ENCODE measurements at places on chromosomes 5 and 9.

DNA sequence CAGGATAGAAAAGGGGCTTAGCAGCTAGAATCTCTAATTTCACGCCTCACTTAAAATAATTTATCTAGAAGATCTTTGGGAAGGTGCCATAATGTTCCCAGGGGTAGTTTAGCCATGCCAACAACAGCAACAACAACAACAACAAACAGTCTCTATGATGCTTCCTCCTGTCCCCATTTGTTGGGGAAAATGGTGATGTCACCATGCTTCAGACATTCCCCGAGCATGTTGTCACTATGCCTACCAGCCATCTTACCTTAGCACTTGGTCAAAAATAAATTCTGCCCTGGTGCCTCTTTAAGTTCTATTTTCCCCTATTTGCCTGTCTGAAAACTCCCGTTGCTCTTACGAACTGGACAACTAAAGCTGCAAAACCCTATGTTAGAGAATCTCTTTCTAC is 76.6 kb downstream of the KCNN2 start:
- DNase-seq: no peak

- DNase-seq: no peak
Measured at GRCh38 chr9:8802242-8802641, 1002.7 kb upstream of the DMAC1 start.

- DNase-seq: no peak
Measured at GRCh38 chr9:92963831-92964606, 16.7 kb downstream of the FGD3 start.

GRCh38 chr5:140090251-140090650 is 23.7 kb upstream of the PURA start:
- DNase-seq: no peak

- DNase-seq: no peak
Measured at GRCh38 chr5:162189719-162190118, 122.1 kb downstream of the GABRG2 start.

- no peak for DNase-seq
Measured at GRCh38 chr9:1647776-1648175, 367.4 kb upstream of the SMARCA2 start.

GRCh38 chr9:4422495-4422894 is 67.8 kb upstream of the SLC1A1 start:
- DNase-seq: no peak

GRCh38 chr5:114822436-114822835 is 347.3 kb downstream of the TRIM36 start:
- no peak for DNase-seq

GRCh38 chr5:97425511-97425910 is 242.5 kb upstream of the RIOK2 start:
- DNase-seq: no peak

DNA sequence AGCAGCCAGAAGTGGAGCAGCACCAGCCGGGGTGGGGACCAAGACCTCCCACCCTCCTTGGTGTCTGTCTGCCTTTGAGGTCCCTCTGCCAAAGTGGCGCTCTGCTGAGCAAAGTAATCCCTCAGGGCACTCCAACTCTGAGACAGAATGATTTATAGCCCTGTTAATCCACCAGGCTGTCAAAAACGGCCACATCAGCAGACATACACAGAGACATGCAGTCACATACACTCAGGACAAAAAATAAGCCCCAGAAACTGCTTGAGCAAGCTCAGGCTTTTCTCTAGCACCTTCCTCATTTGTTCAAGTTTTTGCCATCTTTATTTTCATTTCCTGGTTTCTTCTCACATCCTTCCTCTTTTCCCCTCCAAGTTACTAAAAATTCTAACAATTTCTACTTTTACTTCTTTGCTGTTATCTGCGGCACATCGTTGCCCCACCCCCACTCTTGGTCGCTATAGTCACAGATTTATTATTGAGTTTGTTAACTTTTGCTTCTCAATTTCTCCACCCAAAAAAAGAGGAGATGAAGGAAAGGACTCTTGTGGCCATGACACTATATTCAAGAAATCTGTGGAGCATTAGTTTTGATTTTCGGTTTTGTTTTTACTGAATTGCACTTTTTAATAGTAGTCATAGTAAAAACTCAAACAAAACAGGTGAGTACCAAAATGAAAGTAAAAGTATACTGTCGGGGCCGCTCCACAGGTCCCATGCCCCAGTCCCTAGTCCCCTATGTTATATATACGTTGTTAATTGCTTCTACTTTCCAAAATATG is 17.4 kb upstream of the ADRB2 start:
- no peak for DNase-seq

GRCh38 chr5:149886060-149886459 is 58.5 kb downstream of the PDE6A start:
- no peak for DNase-seq

DNA sequence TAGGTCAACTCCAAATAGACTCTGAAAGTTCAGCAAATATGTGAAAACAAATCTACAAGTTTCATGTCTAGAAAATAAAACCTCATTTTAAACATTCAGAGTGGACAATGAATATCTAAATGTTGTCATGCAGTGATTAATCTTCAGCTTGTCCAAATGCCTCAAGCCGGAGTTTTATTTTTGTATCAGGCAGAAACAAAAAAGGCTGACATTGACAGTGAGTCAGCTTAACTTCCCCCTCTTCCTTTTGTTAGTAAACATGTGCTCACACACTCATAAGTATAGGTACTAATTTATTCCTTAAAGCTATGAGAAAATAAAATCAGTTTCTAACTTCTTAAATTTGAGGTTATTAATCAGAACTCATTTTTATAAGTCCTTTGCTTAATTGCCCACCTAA is 467.9 kb upstream of the DAB2 start:
- no peak for DNase-seq
